ENCODE measurements at places on chromosomes 2 and 18.

DNA sequence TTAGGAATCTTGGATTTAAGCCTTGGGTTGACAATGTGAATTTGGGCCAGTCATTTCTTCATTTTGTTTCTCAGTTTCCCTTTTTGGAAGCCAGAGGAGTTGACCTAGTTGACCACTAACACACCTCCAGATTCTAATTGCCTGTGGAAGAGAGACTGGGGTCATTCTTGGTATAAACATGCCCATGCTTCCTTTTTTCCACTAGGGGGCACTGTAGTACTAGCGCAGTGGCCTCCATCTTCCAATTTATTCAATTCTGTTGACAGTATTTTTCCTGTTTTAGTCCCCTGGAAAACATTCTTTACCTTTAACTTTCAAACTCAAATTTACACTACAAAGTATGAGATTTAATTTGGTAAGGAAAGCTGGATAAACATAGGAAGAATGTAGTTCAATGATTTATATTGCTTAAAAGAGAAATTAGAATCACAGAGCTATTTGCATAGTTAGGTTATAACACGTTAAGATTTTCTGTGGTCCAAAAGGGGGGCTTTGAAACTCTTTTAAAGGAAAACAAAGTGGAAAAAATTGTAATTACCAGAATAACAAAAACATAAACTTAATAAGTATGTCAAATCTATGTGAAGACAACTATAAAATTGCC is 57.5 kb upstream of the AGPS start:
- peak; percentile 83 for DNase-seq

DNA sequence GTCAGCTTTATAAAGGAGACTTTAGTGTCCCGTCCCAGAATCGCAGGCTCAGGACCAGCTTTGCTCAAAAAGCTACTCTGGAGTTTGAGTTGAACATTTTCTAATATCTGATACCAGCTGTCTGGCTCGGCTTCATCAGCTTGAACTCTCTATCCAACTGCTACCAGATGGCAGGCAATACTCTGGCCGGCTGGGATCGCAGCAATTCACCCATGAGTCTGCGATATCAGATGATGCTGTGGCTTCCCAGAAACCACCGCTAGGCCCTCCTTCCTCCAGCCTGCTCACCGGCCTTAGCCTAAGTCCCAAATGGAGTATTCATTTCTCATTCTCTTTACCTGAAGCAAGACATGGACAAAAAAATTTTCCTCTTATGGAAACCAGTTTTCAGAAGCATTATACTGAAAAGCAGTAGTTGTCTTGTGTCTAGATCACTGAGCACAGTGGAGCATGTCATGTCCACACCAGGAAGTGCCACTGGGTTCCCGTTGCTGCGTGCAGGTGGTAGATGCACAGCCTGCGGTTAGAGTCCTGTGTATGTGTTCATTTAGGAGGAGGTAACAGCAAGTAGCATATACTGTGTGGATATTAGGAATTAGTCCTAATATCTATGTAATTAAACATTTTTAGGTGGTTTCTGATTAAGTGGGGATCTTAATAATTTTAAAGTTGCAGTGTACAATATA is 162.0 kb upstream of the SOX11 start:
- DNase-seq, result no peak

DNA sequence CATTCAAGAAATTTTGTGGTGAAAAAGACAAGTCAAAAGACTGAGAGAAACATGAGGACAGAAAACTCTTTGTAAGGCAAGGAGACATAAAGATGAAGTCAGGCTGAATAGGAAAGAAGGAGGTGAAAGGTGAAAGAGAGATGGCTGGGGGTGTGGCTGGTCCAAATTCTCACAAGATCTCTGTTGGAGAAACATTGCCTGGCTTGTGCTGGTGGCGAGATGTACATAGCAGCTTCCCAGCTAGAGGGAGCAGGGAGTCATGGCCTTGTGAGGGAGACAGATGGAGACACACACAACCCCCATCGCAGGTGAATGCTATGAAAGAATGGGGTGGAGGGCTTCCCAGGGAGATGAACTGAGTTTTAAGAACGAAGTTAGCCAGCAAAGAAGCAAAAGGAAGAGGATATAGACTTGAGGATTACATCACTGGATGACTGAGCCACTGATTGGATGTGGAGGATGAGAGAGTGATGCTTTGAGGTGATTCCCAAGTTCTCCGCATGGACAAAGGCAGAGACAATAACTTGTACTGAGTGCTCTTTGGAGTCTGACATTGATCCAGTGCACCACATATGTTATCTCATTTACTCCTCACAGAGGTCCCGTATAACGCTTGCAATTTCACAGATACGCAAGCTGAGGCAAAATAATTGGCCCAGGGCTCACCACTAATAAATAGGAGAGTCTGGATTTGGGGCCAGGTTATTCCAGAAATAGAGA is 3.7 kb upstream of the EMX1 start:
- no peak for DNase-seq

DNA sequence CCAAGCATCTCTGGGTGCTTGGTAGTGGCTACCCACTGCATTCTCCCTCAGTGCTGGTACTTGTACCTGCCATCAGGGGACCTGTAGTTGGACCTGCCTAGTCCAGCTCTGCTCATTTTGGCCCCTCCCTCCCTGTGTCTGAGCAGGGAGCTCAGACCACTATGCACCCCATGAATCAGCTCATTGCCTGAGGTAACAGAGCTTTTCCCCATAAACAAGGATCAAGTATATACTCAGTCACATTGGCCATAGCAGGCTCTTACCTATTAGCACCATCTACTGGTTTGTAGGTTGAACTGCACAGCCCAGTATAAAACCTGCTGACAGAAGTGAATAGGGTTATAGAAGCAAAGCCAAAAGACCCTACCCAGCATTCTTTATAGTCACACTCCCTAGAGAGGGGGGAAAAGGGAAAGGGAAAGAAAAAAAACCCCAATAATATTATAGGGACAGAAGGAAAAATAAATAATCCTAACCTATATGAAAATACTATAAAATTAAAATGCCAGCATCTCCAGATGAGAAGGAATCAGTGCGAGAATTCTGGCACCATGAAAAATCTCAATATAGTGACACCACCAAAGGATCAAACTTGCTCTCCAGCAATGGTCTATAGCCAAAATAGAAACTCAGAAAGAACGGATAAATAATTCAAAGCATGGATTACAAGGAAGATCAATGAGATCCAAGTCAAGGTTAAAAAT is 6.9 kb upstream of the FLACC1 start:
- DNase-seq, result peak; percentile 85

Data from hematopoietic multipotent progenitor cell treated with erythropoietin and hydrocortisone succinate and interleukin-3 and kit ligand, for 6 days (in vitro differentiated cells).